ENCODE measurements at places on chromosomes 1 and 21.

DNA sequence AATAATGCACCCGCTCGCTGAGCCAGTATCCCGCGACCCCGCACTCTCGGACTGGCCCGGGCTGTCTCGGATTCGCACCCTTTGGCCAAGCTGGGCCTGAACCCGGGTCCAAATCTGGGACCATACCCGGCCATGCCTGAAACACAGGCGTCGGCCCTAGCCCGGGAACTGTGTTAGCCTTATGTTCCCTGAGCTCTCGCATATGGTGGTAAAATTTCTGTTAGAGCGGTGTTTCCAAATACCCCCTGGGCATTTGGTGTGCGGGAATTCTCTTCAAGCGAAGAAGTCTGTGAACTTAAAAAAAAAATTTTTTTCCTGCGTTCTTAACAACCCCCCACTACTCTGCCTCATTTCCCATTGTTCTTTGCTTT is 3.1 kb downstream of the RNF220 start:
- DNase-seq, result no peak

DNA sequence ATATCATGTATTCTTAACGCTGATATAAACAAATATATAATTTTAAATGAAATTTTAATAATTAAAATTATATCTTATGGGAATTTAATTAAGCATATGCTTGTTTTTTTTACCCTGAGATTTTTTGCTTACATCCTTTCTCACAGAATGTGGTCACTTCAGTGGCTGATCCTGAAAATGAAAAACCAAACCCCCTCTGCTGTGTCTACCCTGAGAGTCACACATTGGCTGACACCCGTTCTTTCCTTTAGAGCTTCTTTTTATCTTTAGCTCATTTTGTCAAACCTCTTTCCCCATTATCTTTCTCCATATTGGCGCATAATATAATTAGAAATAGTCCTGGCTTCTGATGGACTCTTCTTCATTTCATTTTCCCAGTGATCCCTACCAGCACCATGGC is 10.8 kb upstream of the CACYBP start:
- DNase-seq, result no peak

DNA sequence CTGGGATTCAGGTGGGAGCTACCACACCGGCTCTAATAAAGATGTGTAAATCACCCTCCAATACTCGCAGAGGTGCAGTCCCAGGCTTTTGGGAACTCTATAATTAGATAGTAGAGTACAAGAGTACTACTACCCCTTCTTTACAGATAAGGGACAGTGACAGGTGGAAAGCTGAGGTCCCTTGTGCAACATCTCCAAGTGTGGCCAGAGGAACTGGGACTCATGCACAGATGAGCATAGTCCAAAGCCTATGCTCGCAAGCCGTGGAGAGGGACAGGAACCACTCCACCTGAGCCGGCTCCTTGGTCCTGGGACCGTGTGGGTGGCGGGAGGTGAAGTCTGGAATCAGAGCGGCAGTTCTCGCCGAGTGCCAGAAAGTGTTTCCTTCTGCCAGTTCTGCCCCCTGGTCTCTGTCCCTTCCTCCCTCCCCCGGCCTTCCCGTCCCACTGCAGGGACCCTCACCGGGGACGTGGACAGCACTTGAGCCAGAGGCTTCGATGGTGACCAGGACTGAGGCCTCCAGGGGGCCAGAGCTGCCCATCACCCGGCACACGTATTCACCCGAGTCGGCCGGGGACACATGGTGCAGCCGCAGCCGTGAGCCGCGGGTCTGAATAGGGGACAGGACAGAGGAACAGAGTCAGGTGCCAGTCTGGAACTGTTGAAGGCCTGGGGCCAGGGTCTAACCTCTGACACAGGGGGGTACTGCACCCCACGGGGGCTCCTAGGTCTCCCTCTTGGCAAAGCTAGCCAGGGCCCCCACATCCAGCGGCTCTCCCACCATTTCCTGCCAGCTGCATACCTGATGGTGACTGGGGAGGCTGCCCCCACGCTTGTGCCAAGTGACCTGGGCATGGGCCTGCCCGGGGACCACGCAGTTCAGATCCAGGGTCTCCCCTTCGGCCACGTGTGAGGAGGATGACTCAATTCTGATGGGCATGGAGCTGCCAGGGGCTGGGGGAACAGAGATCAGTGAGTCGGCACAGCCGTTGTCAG is 33.9 kb downstream of the LDLRAD2 start:
- no peak for DNase-seq

DNA sequence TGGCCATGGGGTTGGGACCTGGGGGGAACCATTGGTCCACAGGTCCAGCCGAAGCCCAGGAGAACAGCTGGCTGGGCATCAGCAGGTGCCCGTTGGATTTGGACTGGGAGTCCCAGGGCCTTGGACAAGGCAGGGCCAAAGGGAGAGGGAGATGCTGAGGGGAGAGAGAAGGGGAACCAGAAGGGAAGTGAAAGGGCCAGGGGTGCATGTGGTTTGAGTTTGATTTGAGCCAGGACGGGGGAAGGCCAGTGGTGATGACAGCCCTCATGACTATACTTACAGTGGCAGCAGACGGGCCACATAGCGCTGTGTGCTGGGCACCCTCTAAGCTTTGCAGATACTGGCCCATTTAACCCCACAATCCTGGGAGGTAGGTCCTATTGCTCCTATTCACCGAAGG is 18.8 kb downstream of the AGRN start:
- no peak for DNase-seq

DNA sequence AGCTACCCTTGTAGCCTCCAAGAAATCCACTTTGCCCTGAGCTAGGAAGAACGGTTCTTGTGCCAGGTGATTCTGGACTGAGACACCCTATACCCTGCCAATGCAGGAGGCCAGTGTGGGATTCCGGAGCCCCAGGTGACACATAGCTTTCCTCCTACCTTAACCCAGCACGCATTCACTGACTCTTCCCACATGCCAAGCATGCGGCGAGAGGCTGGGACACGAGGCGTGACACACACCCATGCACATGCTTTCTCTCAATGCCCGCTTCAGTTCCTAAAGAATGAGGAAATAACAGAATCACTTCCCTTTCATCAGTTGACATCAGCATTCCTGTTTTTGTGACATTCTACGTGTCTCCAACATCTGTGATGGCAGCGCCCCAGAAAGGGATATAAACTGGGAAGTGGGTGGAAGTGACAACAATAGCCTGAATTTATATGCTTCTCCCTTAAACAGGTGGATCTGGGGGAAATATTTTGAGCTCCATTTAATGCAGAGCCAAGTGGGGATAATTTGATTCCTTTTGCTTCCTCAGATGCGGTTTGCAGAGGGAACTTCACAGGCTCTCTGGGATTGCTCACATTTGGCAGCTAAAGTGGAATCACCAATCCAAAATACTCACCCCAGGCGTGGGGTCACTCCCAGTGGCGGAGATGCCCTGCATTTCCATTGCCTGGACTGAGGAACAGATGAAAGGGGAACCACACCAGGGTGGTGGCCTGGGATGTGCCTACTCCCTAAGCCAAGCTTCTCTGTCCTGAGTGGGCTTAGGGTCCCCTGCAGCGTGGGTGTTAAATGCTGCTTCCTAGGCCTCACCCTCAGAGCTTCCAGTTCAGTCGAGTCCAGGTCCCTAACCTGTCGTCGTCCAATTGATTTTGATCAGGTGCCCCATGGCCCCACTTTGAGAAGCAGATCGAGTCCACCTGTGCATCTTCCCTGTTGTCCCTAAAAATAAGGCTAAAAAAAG is 445.1 kb downstream of the SIPA1L2 start:
- DNase-seq, result no peak

DNA sequence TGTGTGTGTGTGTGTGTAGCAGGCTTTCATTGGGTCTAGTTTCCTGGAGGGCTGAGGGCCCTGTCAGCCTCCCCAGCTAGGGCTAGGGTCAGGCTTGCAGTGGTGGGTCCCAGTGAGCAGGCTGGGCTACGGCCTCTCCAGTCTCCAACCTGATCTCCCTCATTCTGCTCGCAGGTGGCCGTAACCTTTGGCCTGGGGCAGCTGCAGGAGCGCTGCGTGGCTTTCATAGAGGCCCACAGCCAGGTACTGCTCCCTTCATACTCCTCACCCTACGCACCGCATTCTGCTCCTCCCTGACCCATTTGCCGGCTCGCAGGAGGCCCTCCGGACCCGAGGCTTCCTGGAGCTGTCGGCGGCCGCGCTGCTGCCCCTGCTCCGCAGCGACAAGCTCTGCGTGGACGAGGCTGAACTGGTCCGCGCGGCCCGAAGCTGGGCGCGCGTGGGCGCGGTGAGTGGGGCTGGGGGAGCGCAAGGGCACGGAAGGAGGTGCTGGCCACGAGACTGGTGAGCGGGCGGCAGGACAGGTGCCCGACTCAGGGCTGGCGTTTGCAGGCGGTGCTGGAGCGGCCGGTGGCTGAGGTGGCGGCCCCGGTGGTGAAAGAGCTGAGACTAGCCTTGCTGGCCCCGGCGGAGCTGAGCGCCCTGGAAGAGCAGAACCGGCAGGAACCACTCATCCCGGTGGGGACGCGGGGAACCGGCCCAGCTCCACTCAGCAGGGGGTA is 4.7 kb downstream of the BTBD19 start:
- DNase-seq, result peak; percentile 47

- DNase-seq, result no peak
These were observed 29.6 kb downstream of the CLIC6 start for GRCh38 chr21:34698270-34699015.

- peak; percentile 34 for DNase-seq
These were observed 509 bp downstream of the PIK3R3 start for GRCh38 chr1:46131712-46132528.

DNA sequence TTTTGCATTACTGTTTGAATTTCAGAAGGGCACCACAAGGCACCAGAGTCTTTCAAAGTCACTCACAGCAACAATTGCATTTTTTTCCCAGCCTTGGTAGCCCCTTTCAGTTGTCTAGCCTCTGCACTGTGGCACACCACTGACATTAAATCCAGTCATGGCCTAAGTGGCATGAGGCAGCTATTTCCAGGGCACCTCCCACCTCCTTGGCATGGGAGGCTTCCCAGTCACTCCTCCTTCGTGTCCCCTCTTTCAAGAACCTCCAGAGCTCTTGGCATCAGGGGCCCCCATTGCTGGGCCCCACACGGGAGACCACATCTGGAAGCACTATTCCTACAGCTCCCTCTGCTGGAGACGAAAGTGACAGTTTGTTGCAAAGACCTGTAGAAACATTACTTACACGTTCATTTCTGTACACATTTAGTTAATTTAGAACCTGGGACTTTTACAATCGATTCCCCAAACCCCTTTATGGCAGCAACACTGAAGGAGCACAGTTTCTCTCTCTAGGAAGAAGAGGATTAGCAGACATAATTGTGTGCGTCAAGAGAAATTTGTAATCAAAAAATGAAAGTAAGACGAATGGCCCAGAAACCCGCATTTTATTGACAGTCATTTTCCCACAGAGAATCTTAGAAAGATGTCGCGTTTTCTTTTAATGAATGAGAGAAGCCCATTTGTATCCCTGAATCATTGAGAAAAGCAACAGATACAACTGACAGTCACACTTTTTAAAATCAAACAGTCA is 5.7 kb upstream of the CHD5 start:
- DNase-seq, result peak; percentile 56

DNA sequence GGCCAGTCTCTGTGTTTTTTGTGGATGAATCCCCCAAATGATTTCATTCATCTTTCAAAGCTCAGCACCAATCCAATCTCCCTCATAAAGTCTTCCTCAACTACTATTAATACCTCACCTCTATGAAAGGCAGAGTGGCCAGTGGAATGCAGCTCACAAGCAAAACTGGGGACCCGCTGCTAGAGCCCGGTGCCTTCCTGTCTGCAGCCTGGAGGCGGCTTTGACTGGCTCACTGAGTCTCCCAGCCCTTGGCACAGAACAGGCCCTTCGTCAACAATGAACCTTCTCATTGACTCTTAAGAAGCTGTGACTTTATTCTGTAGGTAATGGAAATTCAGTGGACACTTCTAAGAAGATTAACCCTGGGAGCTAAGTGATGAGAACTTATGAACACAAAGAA is 86.8 kb upstream of the RAB4A start:
- no peak for DNase-seq

GRCh38 chr1:65297706-65298105 is 11.6 kb upstream of the DNAJC6 start:
- DNase-seq, result no peak

- DNase-seq, result no peak
These were observed 156.5 kb upstream of the UBE2U start for GRCh38 chr1:64046891-64047290.

- no peak for DNase-seq
These were observed 3.6 kb downstream of the KRTCAP2 start for GRCh38 chr1:155169541-155169940.

GRCh38 chr21:45846373-45847160 is 135.0 kb upstream of the COL6A1 start:
- DNase-seq, result no peak

DNA sequence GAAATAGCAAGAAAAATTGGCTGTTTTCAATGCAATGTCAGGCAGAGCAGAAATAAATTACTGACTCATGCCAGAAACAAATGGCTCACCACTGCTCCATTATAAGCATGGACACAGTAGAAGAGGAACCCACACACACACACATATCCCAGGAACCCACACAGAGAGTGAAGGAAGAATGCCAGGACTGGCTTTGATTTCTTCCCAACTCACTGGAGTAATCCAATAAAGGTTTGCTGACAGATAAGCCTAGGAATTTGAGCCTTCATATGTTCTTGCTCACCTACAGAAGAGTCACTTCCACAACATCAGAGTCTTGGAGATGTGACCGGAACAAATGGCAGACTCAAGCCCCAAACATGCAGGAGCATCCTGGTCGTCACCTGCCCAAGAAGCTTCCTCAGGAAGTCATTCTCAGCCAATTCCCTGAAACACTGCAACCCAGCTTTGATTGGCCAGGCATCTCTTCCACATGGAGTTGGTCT is 2.2 kb downstream of the SH3BP5L start:
- no peak for DNase-seq

DNA sequence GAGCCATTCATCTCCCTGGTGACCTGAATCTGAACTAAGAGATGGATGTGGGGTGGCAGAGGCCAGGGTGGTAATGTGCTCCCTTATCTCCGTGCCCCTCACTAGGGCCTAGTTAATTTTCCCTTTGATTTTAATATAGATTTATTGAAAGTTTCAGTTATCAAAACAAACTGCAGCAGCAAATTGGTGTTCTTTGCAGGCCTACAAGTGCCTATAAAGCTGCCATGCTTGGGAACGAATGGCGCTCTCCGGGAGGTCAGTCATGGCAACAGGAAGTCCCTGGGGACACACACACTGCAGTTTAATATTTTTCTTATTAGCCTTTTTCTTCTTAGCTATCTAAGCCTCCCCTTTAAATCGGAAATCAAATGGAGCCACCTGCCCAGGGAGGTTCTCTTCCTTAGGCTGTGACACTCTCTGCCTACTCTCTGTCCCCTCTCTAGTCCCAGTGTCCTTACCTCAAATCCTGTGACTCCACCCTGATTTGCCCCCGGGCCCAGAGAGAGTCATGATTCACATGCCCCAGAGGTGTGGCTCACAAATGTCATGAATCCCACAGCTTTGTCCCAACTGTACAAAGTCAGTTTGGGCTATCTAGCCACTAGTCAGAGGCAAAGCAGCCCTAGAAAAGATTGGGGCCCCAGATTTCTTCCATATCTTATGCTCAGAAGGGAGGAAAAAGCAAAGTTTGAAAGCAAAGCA is 4.3 kb upstream of the ERI3 start:
- peak; percentile 97 for DNase-seq
